ENCODE measurements at places on chromosomes 11 and 22. TPM values are rescaled to one million over a fixed set of nuclear protein-coding genes. Genes with fewer than 3 reads are reported as not detected.

The IFTAP gene
- 39.7 TPM for total RNA-seq

The APOBEC3B gene
- 0.78 TPM for total RNA-seq

DNA sequence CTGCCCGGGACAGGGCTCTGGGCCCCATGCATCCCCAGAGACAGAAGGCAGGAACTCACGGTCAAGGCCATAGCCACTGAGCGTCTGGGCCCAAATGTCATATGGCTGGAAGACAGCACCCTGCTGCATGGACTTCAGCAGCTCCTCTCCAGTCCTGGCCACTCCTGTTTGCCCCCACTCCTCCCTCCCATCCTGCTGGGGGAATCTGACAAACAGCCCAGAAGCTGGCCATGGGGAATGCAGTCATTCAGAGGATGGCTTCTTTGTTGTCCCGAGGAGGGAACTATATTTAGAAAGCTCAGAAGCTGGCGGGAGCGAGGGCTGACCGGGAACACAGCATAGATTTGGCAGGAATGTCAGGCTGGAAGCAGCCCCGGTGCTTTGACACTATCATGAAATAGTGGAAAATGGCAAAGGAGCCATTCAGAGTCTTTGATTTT, 35.0 kb downstream of the DKK3 start:
- DNase-seq, result peak; percentile 90

GRCh38 chr11:74002832-74003231, 6.1 kb downstream of the UCP3 start:
- no peak for DNase-seq

GRCh38 chr22:29964776-29965175, 81.8 kb downstream of the MTMR3 start:
- DNase-seq, result no peak

GRCh38 chr22:33737662-33738061, 182.6 kb downstream of the LARGE1 start:
- DNase-seq, result no peak

- no peak for DNase-seq
Observed at GRCh38 chr11:77283101-77283500, 18.4 kb downstream of the GDPD4 start.

DNA sequence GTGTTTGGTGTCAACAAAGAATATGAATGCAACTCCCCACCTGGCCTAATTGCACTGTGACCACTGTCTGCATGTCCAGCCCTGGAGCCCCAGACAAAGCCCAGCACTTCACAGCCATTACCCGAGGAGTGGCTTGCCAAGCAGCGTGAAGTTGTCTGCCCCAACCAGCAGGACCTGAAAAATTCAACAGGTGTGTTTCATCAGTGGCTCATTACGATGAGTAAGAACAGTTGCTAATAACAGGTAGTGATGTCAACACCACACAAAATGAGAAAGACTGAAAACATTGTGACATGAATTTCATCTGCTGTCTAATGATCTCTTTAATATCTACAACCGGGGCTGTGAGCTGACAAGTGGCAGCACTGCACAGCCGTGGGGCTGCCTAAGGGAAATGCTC, 10.3 kb downstream of the MRPL21 start:
- DNase-seq, result no peak

Data from Right ventricle myocardium inferior (tissue), 1 donor.